ENCODE measurements at places on chromosomes 12 and 14.

GRCh38 chr14:100867631-100868315 is 35.7 kb downstream of the RTL1 start:
- no peak for DNase-seq

- no peak for DNase-seq
Measured at GRCh38 chr12:22406627-22407026, 72.1 kb upstream of the ST8SIA1 start.

- no peak for DNase-seq
Measured at GRCh38 chr12:105945880-105946279, 192.9 kb downstream of the NUAK1 start.

DNA sequence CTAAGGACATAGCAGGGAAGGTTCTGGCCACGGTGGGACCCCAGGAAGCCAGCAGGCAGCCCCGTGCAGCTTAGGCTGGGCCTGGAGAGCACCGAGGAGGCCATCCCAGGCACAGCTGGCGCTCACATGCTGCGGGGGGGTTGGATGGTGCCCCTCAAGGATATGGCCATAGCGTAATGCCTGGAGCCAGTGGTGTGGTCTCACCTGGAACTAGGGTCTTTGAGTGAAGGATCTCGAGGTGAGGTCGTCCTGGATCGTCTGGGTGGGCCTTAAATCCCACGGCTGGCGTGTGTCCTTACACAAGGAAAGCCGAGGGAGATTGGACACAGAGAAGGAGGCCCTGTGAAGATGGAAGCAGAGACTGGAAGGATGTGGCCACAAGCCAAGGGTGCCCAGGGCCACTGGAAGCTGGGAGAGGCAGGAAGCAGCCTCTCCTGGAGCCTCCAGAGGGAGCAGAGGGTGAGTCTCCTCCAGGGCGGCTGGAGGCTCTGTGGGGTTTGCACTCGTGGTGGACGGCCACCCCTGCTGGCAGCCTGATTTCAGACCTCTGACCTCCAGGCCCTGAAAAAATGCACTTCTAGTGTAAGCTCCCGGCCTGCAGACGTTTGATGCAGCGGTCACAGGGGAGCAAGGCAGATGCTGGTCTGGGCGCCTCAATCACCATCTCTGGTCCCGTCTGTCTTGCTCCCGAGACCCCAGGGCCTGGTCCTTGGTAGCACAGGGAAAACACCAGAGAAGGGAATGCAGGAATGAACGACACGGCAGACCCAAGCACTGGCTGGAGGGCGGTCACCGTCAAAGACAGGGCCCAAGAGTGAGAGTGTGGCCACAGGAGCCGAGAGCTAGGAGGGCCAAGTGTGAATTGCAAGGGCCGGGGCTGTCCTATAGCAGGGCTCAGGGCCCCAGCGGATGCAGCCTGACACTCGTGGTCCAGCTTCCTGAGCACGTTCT is 218.6 kb downstream of the KIF26A start:
- DNase-seq: no peak

- no peak for DNase-seq
Measured at GRCh38 chr14:92650581-92651105, 97.8 kb downstream of the LGMN start.

GRCh38 chr12:19449814-19450213 is 10.5 kb downstream of the AEBP2 start:
- DNase-seq: no peak

- no peak for DNase-seq
Measured at GRCh38 chr12:89101440-89101839, 250.9 kb downstream of the DUSP6 start.

GRCh38 chr14:52077256-52077979 is 8.6 kb upstream of the NID2 start:
- DNase-seq: no peak

GRCh38 chr12:101785671-101786070 is 45.1 kb downstream of the GNPTAB start:
- no peak for DNase-seq

- no peak for DNase-seq
Measured at GRCh38 chr12:25553098-25553497, at the start of gene LMNTD1. Gene LMNTD1, minus strand, starts transcription at chr12:25553283. Its CDS starts 324 bp downstream, at chr12:25552959.
